ENCODE measurements at places on chromosomes 1 and 21. TPM values are rescaled to one million over a fixed set of nuclear protein-coding genes. Genes with fewer than 3 reads are reported as not detected.

Gene RGSL1
- not detected for total RNA-seq

Gene GPATCH2
- 20.1 TPM for total RNA-seq

Gene SPRR2F
- total RNA-seq, result not detected

Gene TNFRSF14
- 109 TPM for total RNA-seq

Gene DNALI1
- 0.51 TPM for total RNA-seq

Gene MXRA8
- 0.56 TPM for total RNA-seq

Gene EXTL2
- 21.3 TPM for total RNA-seq

Gene RAB42
- total RNA-seq, result 8.8 TPM

Gene CFHR3
- not detected for total RNA-seq

Gene ZRANB2
- 32.9 TPM for total RNA-seq

Gene FAM72D
- total RNA-seq, result 1.3 TPM

Gene HCRTR1
- 4.6 TPM for total RNA-seq

Gene RGL1
- total RNA-seq, result 29.3 TPM

Gene KRTAP19-1
- total RNA-seq, result not detected

Gene ITLN2
- total RNA-seq, result not detected

Gene HPDL
- total RNA-seq, result 4.6 TPM

Gene CASQ1
- not detected for total RNA-seq

Gene NMNAT2
- total RNA-seq, result 0.68 TPM

Gene CACNA1S
- not detected for total RNA-seq

Gene CLCN6
- 19.9 TPM for total RNA-seq

Gene S100A7
- total RNA-seq, result not detected

Gene LCE1D
- not detected for total RNA-seq

Gene ZNF678
- 21.4 TPM for total RNA-seq

Gene SPRR2A
- total RNA-seq, result not detected

Gene PRELP
- total RNA-seq, result not detected

Gene FAAH
- total RNA-seq, result 2.6 TPM

Gene KRTAP19-3
- total RNA-seq, result not detected

Gene SLC44A5
- 1.7 TPM for total RNA-seq

Gene PKNOX1
- 17.9 TPM for total RNA-seq

Gene OR2T11
- total RNA-seq, result not detected

Gene GREM2
- not detected for total RNA-seq

Gene PLA2G4A
- total RNA-seq, result 25.9 TPM

Gene CAMK2N1
- total RNA-seq, result 7.8 TPM

Gene KRTCAP2
- 128 TPM for total RNA-seq

Gene SLC45A3
- 34.9 TPM for total RNA-seq
